Activated naive CD8-positive, alpha-beta T cell treated with anti-CD3 and anti-CD28 coated beads for 36 hours (primary cell): ENCODE measurements at places on chromosomes 1 and 21. TPM values are rescaled to one million over a fixed set of nuclear protein-coding genes. Genes with fewer than 3 reads are reported as not detected.

DNA sequence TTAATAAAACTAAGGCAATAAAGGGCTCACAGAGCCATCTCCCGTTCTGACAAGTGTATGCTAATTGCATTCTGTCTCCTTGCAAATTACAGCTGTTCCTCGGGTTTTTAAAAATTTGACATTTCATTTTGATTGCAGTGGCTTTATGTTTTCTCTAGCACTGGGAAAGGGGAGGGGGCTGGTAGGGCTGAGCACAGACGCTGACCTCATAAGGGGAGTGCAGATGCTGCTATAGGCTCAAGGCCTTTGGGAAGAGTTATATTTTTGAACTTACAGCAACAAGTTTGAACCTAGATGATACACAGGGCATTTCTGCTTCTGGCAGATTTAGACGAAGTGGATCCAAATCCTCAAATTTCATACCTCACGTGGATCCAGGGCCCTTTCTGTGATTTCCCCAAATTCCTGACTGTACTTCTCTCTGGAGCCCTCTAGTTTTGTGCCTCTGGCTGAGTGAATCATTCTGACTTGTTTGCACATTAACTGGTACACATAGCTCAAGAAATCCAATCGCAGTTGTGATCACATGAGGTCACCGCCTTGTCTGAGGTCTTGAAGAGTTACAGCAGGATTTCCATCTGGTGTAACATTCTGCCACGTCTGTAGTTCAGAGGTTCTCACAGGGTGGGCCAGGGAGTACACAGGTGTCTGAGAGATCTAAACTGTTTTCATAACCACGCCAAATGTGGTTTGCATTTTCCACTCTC, 230.3 kb downstream of the C1orf94 start:
- no peak overlapping the region for H3K27ac ChIP-seq
- no peak overlapping the region for H3K4me3 ChIP-seq
- no peaks in the 10 kb centered on the region for H3K36me3 ChIP-seq
- H3K4me1 ChIP-seq, result no peaks in the 10 kb centered on the region
- DNase-seq, result no peak
- peaks cover 20% of the 10 kb centered on the region for H3K27me3 ChIP-seq

DNA sequence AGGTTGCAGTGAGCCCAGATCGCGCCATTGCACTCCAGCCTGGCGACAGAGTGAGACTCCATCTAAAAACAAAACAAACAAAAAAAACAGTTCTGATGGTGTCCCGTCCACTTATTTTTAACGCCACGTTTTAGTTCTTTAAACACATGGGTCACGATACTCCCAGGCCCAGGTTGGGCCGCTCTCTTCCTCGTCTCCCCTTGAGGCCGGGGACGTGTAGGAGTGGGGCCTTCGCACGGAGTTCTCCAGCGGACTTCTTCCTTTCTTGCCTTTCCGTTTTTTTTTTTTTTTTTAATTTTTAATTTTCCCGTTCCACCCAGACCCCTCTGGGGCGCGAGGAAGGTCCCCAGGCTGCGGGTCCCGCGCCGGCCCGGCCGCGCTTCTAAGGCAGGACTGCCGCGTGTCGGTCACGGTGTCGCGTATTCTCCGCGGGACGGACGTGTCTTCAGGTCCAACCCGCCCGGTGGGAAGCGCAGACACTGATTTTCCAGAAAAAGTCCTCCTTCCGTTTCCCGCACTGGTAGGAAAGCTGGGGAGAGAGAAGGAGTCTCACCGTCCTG, 47.5 kb upstream of the SLC19A1 start:
- H3K27ac ChIP-seq, result no peak overlapping the region
- DNase-seq, result no peak
- H3K36me3 ChIP-seq, result peaks cover 8% of the 10 kb centered on the region
- H3K4me3 ChIP-seq, result no peak overlapping the region
- H3K4me1 ChIP-seq, result peaks cover 19% of the 10 kb centered on the region

PDC gene
- total RNA-seq, result not detected

DNA sequence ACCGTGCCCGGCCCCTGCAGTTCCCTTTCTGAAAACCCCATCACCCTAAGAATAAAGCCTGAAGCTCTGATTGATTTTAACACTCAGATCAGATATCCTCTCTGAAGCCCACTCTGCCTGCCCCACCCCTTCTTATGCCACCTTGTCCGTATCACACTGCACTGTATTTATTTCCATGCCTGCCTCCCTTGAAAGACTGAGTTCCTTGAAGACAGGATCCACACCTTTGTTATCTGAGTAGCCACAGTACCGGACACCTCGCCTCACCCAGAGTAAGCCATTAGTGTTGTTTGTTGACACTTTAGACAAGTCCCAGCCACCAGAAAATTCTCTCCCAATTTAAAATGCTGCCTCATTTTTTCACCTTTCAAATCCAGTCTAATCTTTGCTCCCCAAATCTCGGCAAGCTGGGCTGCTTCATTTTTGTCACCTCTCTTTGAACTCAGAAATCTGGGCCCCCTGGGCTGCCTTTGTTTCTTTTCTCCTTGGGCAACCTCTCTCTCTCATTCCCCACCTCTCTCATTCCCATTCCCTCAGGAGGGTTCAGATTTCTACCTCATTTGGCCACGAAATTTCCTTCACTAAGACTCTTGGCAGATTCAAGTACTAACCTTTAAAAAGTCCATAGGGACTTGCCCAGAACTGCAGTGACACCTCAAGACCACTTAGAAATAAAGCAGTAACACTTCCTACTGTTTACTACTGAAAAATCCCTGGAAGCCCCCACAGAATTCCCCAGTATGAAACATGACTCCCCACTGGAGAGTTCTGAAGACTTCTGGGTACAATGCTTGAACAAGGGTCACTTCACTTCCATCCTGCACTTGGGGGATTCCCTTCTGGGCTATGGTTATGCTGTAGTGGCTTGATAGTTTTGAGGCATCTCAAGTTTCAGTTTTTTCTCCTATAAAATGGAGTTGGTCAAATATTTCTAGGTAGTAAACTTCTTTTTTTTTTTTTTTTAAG, 8.7 kb upstream of the PPP1R15B start:
- H3K36me3 ChIP-seq, result peaks cover 1% of the 10 kb centered on the region
- no peak for DNase-seq
- H3K4me1 ChIP-seq, result peaks cover 27% of the 10 kb centered on the region
- no peaks in the 10 kb centered on the region for H3K27me3 ChIP-seq
- no peak overlapping the region for H3K27ac ChIP-seq
- H3K4me3 ChIP-seq, result no peak overlapping the region

GRCh38 chr1:95049935-95050334, 22.8 kb downstream of the ALG14 start:
- H3K4me1 ChIP-seq, result no peaks in the 10 kb centered on the region
- no peaks in the 10 kb centered on the region for H3K27me3 ChIP-seq
- H3K4me3 ChIP-seq, result no peak overlapping the region
- H3K27ac ChIP-seq, result no peak overlapping the region
- no peaks in the 10 kb centered on the region for H3K36me3 ChIP-seq

- peaks cover 19% of the 10 kb centered on the region for H3K27me3 ChIP-seq
- H3K4me3 ChIP-seq, result no peak overlapping the region
- H3K4me1 ChIP-seq, result no peaks in the 10 kb centered on the region
Observed at GRCh38 chr1:36847186-36847585, 187.1 kb downstream of the GRIK3 start.
